ENCODE measurements at places on chromosomes 5 and 9. TPM values are rescaled to one million over a fixed set of nuclear protein-coding genes. Genes with fewer than 3 reads are reported as not detected.

The INSL4 gene
- not detected for polyA plus RNA-seq

The DIRAS2 gene
- polyA plus RNA-seq, result 0.05 TPM

The FAT2 gene
- 2.7 TPM for polyA plus RNA-seq

The ADAMTS13 gene
- 3.7 TPM for polyA plus RNA-seq

The RGS7BP gene
- polyA plus RNA-seq, result 2.3 TPM

The HAVCR1 gene
- polyA plus RNA-seq, result 0.08 TPM

The AGXT2 gene
- 0.05 TPM for polyA plus RNA-seq

The UQCRQ gene
- 257 TPM for polyA plus RNA-seq

The CDK7 gene
- polyA plus RNA-seq, result 17.3 TPM

The ADGRV1 gene
- 4.0 TPM for polyA plus RNA-seq

The OLFML2A gene
- 36.8 TPM for polyA plus RNA-seq

The CA9 gene
- 1.8 TPM for polyA plus RNA-seq

- no peak for DNase-seq
These were observed 105.5 kb downstream of the MACIR start for GRCh38 chr5:103364074-103364473.

GRCh38 chr9:2489838-2490314, 131.7 kb upstream of the VLDLR start:
- DNase-seq, result no peak

DNA sequence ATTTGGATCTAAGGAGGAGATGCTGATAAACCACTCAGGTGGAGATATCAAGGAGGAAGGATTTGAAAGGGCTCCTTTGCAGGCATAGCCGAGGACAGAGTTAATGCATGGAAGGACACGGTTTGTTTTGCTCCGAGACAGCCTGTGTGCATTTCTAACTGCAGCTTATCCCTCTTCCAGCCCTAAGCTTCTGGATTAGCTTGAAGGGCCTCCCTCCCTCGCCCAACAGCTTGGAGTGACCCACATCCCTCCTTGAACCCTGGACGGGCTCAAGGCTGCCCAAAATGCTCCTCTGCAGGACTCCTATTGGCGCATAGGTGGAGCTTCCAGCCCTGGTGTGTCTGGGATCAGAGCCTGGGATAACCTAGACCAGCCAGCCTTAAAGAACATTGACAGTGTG, 66.7 kb downstream of the PPARGC1B start:
- no peak for DNase-seq

DNA sequence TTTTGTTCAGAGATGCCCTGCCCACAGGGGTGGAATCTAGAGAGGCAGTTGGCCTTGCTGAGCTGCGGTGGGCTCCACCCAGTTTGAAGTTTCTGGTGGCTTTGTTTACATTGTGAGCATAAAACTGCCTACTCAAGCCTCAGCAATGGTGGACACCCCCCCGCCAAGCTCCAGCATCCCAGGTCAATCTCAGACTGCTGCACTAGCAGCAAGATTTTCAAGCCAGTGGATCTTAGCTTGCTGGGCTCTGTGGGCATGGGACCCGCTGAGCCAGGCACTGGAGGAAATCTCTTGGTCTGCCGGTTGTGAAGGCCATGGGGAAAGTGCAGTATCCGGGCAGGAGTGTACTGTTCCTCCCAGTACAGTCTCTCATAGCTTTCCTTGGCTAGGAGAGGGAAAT, 55.5 kb downstream of the MINAR2 start:
- no peak for DNase-seq

GRCh38 chr5:68403301-68403700, 187.7 kb downstream of the PIK3R1 start:
- DNase-seq, result no peak

GRCh38 chr9:125372441-125373226, 111.0 kb downstream of the GAPVD1 start:
- no peak for DNase-seq

DNA sequence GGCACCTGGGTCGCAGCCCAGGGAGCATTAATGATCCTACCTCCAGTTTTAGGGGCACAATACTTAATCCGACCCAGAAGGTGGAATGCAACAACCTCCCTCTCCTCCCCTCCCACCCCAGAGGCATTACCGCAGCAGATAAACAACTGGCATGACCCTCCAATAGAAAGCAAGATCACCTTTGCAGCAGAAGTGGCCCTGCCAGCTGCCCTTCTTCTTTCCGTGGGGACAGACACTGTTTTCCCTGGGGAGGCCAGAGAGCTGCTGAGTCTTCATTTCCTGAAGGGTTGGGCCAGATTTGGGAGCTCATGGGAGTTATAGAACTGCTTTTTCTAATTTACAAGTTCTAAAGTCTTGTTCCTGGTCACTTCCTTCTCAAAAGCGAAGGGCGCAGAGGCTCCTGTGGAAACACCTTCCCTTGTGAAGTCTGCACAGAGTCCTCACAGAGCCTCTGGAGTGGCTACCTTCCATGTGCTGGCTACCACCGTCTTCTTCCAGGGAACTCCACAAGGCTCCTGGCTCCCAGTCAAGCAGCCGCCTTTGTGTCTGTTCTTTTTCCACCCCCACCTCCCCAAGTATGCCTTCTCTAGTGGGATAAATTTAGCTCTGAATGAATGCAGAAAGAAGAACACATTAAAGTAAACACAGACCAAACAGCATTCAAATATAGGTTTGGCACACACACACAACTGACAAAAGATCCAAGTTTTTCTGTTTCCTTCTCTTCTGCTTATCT, 8.0 kb upstream of the PALM2AKAP2 start:
- no peak for DNase-seq

DNA sequence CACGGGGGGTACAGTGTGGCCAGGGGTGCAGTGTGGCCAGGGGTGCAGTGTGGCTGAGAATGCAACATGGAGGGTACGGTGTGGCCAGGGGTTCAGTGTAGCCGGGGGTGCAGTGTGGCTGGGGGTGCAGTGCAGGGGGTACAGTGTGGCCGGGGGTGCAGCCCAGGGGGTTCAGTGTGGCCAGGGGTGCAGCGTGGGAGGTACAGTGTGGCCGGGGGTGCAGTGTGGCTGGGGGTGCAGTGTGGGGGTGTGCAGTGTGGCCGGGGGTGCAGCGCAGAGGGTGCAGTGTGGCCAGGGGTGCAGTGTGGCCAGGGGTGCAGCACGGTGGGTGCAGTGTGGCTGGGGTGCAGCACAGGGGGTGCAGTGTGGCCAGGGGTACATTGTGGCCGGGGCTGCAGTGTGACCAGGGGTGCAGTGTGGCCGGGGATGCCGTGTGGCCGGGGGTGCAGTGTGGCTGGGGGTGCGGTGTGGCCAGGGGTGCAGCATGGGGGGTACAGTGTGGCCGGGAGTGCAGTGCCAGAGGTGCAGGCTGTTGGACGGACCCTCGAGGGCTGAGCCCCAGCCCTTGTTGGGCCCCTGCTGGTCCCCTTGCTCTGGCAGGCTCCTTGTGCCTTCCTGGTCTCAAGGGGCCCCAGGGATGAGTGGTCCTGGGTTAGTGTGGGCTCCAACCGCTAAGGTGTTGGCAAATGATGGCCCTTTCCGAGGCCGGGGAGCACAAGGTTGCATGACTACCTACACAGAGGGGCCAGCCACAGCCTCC, 17.9 kb downstream of the TPPP start:
- no peak for DNase-seq

DNA sequence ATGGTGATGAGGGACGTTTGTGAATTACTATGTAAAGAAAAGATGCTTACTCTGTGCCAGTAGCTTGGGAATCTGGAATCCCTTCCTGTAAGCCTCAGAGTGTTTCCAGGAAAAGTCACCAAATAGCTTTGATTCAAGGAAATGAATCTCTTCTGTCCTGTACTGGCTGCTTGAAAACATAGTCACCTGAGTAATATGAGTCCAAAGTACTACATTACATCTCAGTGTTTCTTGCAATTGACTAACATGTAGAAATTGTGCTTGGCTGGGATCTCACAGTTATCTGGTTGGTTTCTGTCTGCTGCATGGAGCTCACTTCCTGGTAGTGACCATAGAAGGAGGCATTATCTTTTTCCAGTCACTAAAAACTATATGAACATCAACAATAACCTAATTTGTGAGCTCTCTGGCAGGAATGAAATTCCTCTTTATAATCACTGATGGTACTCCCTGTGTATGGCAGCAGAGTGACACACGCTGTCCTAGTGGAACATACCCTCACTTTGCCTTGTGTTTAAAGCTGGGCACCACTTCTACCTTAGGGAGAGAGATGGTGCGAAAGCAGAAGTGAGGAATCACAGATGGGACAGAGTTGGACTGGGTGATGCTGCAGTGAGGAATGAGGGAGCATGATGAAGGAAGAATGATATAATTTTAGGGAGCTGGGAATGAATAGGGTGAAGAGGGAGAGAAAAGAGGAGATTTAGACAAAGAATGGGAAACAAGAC, 568.5 kb downstream of the RAB3C start:
- DNase-seq, result no peak

DNA sequence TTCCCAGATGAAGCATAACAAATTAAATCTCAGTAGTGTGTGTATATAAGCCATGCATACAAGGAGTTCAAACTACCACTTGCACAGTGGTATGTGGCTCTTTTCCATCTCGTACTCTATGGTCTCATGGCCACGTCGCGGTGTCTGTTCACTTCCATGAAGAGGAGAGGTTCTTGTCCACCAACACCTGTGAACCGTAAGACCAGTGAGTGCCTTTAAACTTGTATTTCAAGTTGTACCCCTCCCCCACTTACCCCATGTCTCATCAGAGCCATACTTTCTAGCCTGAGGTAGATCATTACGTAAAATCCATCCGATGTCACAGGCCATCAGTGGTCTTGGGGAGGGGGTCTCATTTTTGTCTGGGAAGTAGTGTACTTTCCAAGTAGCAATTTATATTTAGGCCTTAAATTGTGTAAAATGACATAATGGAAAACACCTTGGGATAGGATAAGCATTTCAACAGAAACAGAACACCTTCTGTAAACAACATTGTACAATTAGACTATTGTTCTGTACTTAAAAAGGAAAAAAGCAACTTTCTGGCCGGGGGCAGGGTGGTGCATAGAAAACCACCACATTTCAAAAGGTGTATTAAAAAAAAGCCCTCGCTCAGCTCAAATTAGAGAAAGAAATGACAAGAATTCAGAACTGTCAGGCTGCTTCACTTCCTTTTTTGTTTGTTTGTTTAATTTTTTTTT, 163.0 kb downstream of the SMARCA2 start:
- no peak for DNase-seq

DNA sequence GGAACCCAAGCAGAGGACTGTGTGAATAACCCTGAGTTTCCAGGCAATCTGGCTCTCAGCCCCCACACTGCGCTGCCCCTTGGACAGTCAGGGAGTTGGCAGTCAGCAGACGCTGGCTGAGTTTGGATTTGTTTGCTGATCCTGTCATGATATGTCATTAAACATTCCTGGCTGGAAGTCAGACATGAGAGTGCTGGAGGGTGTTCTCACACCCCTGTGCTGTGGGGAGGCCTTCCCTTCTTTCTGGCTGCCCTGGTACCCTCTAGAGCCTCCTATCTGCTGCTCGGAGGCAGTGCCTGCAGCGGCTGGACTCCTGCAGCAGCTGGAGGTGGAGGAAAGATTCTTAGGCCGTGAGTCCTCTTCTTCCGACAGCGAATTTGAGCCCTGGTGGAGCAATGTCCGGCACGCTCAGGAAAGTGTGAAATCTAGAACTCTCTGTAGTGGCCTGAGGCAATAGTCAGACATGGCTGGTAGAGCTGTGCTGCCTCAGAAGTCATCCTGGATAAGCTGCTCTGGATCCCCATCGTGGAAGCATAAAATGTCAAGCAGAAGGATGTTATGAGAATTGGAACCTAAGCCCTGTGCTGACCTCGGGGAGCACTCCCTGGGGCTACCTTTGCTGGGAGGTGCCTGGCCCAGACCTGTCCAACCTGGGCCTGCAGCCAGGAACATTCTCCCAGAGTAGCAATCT, 72.0 kb downstream of the PDE8B start:
- DNase-seq, result no peak

DNA sequence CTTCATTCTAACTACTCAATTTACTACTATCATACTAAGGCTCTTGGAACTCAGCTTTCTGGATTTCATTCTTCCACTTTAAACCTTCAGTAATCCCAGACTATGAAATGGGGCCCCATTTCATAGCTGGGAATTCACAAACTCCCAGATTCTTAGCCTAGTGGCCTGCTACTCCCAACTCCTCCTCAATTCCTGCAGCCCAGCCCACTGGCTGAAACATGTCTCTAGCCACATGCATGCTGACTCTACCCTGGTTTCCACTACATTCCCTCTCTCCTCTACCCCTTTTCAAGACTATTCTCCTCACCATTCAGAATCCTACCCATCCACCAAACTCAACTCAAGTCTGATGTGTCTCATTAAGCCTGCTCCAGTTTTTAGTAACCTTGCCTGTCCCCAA, 370.6 kb downstream of the BNC2 start:
- DNase-seq, result no peak

DNA sequence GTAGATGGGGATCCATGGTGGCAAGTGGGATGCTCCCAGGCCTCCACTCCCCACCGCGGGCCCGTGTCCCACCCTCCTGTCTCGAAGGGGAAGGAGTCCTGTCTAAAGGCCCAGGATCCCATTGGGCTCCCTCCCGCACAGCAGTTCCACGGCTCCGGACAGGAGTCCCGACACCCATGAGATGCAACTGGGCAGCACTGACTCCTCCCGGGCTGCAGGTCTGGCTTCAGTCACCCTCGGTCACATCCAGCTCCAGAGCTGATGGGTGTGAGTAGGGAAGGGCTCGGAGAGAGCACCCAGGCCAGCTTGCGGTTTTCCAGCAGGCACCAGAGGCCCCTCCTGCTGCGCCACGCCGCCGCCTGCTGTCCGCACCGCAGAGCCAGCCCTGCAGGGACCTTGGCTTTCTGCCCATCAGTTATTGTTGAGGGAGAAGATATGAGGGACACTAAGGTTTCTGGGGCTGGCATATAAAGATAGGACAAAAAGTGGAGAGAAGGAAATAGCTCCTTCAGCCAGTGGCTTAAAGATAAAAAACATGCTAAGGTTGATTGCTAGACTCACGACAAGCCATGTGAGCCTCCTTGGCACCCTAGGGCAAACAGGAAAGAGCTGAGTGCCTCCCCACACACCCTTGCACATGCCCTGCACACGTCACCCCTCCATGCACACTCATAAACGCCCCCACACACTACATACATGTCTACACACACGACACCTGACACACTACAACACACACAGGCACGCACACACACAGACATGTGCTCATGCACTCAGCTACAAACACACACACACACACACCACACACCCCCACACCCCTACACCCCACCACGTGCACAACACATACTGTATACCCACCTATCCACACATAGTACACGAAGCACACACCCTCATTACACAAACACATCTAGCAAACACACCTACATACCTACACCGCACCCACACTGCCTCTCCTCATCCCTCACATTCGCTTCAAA, 79.0 kb downstream of the AK8 start:
- DNase-seq, result no peak

DNA sequence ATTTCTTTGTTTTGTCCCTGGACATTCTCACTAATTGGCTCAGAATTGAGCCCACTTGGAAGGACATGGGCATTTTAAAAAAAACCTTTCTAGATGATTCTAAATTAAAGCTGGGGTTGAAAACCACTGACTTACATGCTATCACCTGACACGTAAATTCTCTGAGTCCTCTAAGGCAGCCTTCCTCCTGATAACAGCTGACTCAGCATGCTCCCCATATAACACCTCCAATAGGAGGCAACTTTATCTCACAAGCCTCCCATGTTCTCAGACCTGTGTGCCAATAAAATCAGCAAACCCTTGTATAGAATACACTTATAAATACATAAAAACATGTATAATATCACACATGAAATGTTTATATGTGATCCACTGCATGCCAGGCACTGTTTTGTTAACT, 49.2 kb upstream of the AGXT2 start:
- DNase-seq, result no peak

- no peak for DNase-seq
These were observed 143.8 kb downstream of the SMARCA2 start for GRCh38 chr9:2158766-2159430.

All from urinary bladder (tissue), 4 donors.